Stimulated activated CD4-positive, alpha-beta T cell treated with anti-CD3 and anti-CD28 coated beads, Interleukin-12 subunit alpha, Interleukin-12 subunit beta, amount 100 ng/mL, for 24 hours (primary cell): ENCODE measurements at places on chromosomes 5 and 9.

GRCh38 chr5:58378613-58379390 is 81.1 kb downstream of the PLK2 start:
- DNase-seq = no peak

GRCh38 chr9:94933511-94933828 is 207.0 kb downstream of the AOPEP start:
- no peak for DNase-seq

GRCh38 chr5:52339285-52339684 is 448.4 kb upstream of the ITGA1 start:
- no peak for DNase-seq

DNA sequence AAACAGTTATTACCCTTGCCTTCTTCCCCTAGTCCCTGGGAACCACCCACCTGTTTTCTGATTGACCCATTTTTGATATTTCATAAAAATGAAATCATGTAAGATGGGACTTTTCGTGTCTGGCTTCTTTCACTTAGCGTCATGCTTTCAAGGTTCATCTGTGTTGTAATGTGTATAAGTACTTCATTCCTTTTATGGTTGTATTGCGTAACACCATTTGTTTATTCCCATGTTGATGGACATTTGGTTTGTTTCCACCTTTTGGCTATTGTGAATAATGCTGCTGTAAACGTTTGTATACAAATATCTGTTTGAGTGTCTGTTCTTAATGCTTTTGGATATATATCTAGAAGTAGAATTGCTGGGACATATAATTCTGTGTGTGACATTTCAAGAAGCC is 650.1 kb upstream of the COX7C start:
- DNase-seq = no peak

GRCh38 chr5:62167561-62168057 is 138.4 kb upstream of the KIF2A start:
- no peak for DNase-seq

GRCh38 chr5:150137168-150137957 is 18.3 kb downstream of the PDGFRB start:
- DNase-seq = no peak

- DNase-seq = no peak
Observed at GRCh38 chr5:6361101-6361500, 17.2 kb downstream of the MED10 start.

- DNase-seq = peak; percentile 15
Observed at GRCh38 chr9:36092509-36093215, 43.9 kb upstream of the GLIPR2 start.

GRCh38 chr5:73550016-73550415 is 15.4 kb downstream of the ANKRA2 start:
- DNase-seq = no peak

GRCh38 chr9:131739133-131739958 is 530 bp downstream of the RAPGEF1 start:
- no peak for DNase-seq

DNA sequence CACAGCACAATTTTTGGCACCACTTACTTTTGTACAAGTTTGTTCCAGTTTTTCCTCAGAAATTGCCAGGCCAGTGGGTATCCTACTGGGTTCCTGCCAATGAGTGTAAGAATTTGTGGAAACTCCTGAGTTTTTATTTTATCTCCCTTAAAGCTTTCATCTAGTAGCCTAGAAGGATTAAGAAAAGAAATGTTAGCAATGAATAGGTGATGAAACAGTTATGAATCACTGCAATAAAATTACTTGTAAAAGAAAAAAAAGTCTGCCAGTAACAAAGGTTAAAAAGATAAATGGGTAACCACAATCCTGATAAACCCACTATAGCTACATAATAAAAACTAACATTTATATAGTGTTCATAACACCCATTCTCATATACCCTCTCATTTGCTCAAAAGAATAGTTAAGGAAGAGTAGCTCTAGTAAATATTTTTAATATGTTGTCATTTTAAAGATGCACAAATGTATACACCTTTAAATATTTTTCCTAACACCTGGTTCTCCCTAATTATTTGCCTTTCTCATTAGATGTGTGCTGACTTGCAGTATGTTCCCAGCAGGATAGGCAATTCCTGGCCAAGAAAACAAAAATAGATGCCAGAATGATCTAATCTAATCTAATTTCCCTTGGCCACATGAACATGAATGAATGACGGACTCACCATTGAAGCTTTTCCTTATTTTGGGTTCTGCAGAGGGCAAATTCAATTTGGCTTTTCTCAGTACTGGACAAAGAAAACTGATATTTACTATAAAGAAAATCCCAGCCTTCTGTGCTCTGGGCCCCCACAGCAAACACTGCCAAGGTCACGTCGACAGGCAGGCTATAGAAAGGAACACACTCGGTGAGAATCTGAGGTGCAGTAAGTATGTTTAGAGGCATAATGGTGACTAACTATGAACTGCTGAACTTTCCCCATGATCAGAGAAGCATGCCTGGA is 26.4 kb downstream of the ERAP1 start:
- no peak for DNase-seq

GRCh38 chr5:125700380-125700861 is 722.8 kb upstream of the GRAMD2B start:
- no peak for DNase-seq

GRCh38 chr9:89678396-89679015 is 73.7 kb downstream of the GADD45G start:
- no peak for DNase-seq

GRCh38 chr5:97422678-97423077 is 239.6 kb upstream of the RIOK2 start:
- DNase-seq = no peak

- peak; percentile 78 for DNase-seq
Observed at GRCh38 chr5:50667653-50668595, 1.5 kb downstream of the PARP8 start.
